ENCODE measurements at places on chromosomes 1 and 21.

DNA sequence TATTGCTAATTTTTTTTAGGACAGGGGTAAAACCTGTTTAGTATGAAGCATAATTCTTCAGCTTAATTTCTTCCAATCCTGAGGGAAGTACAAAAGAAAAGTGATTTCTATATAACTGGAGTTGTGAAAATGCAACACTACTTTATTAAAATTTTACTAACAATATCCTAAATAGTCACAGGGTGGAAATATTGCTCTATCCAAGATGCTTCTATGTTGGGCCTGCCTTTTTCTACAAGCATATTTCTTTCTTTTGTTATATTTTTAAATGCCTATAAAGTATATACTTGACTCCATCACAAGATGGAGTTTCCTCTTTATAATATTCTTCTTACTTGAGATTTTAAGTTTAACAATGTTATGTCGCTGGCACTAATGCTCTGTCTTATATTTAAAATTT is 37.9 kb downstream of the DTL start:
- DNase-seq: no peak

DNA sequence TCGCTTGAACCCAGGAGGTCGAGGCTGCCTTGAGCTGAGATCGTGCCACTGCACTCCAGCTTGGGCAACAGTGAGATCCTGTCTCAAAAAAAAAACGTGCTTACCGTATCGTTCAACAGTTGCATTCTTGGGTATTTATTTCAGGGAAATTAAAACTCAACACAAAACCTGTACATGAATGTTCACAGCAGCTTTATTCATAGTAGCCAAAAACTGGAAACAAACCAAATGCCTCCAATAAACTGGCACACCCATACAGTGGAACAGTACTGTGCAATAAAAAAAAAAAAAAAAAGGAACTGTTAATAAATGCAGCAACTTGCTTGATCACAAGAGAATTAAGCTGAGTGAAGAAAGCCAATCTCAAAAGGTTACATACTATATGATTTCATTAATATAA is 6.7 kb downstream of the KHDRBS1 start:
- DNase-seq: no peak

DNA sequence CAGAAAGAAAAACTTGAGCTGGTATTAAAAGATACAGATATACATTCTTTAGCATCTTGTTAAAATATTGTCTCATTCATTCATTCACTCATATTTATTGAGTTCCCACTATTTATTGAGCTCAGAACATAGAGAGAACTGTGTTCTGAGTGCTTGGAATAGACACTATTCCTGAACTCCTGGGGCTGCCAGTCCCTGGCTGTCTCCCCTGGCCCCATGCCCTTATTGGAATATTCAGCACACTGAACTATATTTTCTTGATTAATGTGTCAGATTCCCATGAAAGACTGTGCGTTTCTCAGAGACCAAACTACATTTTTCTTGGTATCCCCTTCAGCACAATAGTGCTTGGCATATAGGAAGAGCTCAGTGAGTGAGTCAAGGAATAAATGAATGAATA is 44.0 kb upstream of the DAB1 start:
- no peak for DNase-seq

- DNase-seq: no peak
These were observed at the start of gene OR2T8 for GRCh38 chr1:247919952-247920351. Gene OR2T8 (plus strand): TSS chr1:247920252. CDS start chr1:247921018, 766 bp downstream.

DNA sequence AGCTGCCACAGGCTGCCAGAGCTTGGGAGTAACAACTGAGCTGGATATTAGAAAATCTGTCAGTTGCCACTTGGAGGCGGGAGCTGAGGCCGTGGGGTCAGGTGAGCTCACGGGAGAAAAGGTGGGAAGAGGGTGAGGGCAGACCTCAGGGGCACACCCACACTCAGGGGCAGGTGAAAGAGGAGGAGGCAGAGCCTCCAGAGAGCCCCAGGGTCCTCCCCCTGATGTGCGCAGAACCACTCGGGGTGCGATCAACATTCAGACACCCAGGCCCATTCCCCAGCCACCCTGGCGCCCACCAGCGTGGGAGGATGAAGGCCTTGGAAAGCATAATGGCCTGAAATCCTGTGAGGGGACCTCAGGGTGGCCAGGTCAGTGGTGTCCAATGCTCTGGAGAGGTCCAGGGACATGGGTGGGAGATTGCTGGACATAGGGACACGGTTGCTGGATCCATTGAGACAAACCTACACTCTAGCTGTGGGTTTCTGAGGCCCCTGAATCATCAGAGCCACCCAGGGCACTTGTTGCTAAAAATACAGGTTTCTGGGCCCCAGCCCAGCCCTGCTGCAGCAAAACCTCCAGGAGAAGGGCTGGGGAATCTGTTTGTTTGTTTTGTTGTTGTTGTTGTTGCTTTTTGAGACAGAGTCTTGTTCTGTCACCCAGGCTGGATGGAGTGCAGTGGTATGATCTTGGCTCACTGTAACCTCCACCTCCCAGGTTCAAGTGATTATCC is 49.4 kb upstream of the GPR153 start:
- no peak for DNase-seq

DNA sequence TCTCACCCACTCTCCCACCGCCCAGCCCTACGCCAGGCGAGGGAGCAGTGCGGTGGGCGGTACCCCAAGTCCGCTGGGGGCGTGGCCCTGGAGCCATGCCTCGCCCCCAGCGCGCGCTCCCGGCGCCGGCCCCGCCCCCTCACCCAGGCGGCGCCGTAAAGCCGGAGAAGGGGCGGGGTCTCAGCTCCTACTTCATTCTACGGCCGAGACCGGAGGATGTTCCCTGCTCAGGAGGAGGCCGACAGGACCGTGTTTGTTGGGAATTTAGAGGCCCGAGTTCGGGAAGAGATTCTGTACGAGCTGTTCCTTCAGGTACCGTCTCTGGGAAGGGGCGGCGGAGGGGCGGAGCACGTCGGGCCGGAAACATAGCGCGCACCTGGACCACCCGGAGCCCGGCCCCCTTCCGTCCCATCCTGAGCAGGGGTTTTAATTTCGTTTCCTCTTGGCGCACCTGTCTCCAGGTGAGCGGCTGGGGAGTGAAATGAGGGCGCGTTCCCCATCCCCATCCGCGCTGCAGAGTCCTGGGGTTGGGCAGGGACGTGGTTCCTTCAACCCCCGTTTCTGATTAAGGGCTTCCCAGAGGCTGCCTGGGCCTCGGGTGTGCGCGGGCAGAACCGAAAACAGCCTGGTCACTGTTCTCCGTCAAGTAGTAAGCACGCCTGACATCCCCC is at the start of gene RBM11:
TSS of gene RBM11 (plus strand) at position 187 of the 671 bp plus-strand sequence. CDS start at position 217, 30 bp downstream.
- peak; percentile 82 for DNase-seq

DNA sequence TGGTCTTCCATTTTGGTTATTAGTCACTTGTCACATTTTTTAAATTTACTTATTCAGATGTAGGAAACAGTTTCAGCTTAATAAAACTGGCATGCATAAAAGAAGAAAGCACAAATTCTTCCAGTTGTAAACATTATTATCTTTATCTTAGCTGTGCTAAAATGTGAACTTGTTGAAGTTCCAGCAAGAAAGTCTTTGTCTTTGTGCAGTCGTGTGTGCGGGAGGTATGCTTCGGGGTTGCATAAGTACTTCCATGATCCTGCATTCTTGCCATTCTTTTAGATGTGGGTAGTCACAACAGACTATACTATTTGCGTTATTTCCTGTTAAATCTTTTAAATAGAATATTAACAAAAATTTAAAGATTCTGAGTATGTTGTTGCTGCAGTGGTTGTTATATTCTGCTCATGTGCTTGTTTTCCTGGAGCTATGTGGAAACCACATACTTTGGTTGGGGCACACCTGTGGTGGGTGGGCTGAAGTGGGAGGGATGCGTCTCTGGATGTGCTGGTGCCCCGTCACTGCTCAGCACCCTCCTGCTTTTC is 49.9 kb downstream of the CBS start:
- peak; percentile 31 for DNase-seq

- DNase-seq: no peak
These were observed 76.3 kb downstream of the XCL2 start for GRCh38 chr1:168467452-168467851.

GRCh38 chr1:206794294-206794908 is 22.1 kb upstream of the IL10 start:
- DNase-seq: no peak

DNA sequence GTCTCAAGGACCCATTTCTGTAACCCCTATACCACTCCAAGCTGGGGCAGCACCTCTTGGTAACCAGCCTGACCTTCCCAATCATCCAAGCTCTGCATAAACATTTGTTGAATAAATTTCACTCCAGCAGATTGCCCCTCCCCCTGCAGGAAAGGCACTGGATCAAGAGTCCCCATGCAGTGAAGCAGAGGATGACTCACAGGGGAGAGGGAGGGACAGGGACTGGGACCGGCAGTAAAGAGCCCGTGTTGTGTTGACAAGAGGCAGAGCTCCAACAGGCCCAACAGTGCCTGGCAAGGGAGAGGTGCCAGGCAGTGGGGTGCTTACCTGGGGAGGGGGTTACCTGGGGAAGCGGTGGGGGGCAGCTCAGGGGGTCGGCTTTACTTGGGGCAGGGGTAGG is 32.3 kb downstream of the SLC9A1 start:
- no peak for DNase-seq

DNA sequence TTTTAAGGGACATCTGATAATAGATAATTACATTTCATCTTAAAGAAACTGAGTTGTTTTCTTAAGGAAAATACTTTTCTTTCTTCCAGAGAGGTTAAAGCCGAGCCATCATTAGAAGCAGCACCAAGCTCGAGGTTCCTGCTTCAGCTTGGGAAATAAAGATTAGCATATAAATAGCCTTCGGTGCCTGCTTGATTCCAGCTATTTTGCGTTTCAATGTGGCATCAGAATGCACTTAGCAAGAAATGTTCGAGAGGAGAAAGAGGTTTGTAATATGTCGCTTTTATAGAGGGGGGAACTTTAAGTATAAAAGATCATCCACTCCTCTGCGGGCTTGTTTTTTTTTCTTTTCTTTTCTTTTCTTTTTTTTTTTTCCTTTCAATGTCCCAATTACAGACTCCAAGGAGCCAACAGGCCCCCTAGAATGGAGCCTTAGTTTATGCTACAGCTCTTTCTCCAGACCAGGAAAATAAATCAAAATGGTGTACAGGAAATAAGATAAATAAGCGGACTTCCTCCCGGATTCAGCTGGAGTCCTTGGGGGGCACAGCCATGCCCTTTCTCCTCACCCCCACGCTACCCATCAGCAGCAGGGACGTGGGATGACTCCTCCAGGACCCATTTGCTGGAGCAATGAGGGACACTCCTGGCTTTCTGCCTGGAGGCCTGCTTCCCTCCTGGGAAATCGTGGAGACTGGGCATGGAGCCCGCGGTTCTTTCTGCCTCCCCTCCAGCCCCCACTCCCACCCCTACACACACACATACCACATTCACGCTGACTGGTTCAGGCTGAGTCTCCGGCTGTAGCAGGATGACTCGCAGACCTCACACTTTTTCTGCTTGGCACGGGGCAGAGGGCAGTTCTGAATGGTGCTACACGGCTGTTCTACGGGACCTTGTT is 131.6 kb downstream of the RRAGC start:
- DNase-seq: no peak

DNA sequence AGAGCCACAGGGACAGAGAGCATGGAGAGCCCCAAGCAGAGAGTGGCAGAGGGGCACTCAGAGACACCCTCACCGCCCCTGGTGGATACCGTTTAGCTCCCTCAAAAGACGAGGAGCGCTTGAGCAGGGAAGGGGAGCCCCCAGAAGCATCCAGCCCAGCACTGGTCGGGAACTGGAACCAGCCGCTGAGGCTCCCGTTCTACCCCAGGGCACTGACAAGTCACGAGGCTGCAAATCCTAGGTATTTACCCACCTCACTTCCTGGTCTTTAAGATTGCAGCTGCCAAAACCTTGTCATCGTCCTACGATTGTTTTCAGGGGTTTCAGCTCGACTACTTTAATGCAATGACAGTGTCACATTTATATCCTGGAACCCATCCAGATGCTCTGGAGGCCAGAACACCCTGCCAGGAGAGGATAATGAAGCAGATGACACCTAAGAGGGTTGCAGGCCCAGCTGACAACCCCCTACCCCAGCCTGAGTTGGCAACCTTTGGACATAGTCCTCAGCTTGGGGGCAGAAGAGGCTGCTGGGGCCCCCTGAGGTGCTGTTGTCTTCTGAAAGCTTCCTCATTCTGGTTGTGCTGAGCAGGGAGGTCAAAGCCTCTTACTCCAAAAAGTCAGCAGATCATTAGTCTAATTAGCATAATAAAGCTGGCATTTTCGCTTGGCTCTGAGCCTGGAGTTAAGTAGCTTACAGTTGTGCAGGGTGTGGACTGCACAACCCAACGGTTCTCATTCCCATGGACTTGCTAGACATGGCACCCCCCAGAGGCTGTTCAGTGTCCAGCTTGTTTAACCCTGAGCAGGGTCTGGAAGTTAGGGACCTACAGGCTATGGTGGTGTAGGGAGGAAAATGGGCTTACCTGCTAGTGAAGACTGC is 20.6 kb upstream of the BACE2 start:
- no peak for DNase-seq

DNA sequence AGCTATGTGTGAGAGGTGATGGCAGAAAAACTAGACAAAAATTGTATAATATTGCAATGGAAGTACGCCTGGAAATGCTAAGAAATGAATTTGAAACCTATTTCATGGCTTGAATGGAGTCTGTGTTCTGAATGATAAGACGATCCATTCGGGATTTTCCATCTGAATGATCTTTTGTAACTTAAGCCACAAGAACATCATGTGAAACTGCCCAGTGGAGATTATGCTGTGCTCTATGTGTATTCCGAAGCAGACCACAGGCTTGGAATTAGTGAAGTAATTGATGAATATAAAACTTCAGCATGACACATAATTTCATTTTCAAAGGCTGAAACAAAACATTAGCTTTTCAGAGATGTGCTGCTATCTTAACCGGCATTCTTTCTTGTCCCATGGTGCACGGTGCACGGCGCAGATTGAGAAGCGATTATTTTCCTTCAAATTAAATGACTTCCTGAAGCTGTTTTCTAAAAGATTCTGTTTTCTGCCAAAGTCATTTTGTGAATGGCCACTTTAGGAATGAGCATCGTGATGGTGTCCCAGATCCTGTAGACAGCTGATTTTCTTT is 652.9 kb downstream of the PLA2G4A start:
- DNase-seq: no peak

DNA sequence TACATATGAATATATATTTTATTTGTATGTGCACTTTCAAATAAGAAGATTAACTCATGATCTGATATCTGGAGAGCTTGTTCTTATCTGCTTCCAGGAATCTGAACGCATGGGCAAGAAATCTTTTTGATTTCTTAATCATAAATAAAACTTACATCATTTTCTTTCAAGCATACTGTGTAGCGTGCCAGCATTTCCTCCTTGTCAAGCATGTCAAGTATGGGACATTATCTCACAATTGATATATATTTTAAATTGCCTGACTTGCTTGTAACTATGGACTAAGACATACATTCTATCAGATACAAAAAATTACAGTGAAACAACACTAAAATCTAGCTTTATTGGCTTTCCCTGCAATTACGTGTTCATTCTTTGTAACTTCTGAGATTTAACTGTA is 1128.2 kb downstream of the PLA2G4A start:
- DNase-seq: no peak

- DNase-seq: no peak
These were observed 12.9 kb downstream of the RGS18 start for GRCh38 chr1:192171123-192171522.
